ENCODE measurements at places on chromosomes 1 and 21. TPM values are rescaled to one million over a fixed set of nuclear protein-coding genes. Genes with fewer than 3 reads are reported as not detected.

- DNase-seq = no peak
Measured at GRCh38 chr1:87474098-87474497, 145.4 kb downstream of the LMO4 start.

The GJB3 gene
- total RNA-seq = not detected

The KRTAP10-12 gene
- total RNA-seq = not detected

The MRPS21 gene
- total RNA-seq = 28.7 TPM

GRCh38 chr1:178808529-178808928, 62.3 kb downstream of the ANGPTL1 start:
- DNase-seq = no peak

The C1orf87 gene
- not detected for total RNA-seq

DNA sequence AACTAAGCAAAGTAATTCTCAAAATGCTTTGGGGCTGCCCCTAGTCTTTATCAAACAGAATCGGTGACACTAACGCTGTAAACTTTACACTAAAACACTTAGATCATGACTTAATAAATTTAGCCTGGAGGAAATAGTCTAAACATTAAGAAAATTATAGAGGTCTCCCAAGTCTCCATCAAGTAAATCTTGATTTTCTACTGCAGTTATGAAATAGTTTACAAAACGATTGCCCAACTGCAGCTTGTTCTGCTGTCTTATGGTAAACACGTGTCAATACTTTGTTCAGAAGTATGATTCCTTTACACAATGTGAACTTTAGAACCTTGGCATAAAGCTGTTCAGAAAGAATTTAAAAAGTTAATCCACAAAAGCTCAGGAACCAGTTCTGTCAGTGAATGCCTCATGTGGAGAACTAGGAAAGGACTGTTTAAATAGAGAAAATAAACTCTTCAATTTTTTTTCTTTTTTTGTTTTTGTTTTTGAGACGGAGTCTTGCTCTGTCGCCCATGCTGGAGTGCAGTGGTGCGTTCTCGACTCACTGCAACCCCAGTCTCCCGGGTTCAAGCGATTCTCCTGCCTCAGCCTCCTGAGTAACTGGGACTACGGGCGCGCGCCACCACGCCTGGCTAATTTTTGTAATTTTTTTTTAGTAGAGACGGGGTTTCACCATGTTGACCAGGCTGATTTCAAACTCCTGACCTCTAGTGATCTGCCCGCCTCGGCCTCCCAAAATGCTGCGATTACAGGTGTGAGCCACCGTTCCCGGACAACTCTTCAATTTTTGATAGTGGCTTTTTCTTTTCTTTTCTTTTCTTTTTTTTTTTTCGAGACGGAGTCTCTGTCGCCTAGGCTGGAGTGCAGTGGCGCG, 1.6 kb downstream of the DDI2 start:
- peak; percentile 97 for DNase-seq

DNA sequence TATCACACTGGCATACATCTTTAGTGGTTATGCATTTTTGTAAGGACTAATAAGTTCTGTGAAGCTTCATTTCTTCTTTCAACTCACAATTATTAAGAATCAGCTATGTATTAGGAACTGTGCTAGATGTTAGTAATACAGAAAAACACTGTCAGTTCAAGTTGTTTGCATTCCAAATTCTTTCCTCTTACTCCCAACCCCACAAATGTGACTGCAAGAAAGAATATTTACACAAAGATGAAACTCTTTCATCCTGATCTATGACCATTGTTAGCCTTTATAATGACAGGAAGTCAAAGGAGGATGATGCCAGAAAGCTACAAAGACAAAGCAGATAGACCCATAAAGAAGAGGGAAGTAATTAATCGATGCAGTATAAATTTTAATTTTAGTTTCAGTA, 21.0 kb upstream of the GADD45A start:
- DNase-seq = peak; percentile 23

- peak; percentile 32 for DNase-seq
Measured at GRCh38 chr1:50968821-50969610, 1.0 kb upstream of the CDKN2C start.

DNA sequence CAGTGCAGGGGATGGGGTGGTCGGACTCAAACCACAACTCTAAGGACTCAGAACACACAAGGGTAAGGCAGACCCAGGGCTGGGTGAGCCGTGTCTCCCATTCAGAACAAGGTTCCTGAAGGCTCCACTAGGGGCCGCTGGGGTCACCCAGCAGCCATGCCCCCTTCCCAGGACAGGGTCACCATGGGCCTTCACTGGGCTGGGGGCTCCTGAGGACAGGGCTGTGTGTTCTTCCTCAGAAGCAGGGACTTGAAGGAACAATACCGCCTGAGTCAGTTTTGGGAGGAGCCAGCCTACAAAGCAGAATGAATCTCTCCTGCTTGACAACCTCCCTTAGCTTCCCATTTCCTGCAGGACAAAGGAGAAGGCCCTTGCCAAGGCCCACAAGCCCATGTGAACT, 15.4 kb downstream of the RIMS3 start:
- no peak for DNase-seq

The OR10X1 gene
- not detected for total RNA-seq

The VWA5B1 gene
- total RNA-seq = not detected

DNA sequence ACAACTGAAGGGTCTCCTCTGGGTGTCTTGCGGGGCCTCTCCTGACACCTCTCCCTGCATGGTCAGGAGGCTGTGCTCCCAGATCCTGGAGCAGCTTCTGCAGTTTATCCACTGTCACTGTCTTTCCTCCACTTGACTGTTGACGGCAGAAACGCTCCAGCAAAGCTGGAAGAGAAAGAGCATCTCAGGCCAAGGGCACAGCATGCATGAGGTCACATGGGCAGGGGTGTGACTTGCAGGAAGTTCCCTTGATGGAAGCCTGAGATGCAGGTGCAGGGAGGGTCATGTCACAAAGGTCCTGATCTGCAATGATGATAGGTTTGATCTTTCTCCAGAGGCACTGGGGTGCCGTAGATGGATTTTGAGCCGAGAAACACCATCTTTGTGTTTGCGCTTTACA, 23.3 kb downstream of the SLC44A3 start:
- DNase-seq = no peak

- DNase-seq = no peak
Measured at GRCh38 chr1:182304627-182305026, 87.0 kb downstream of the GLUL start.

The NCF2 gene
- not detected for total RNA-seq

DNA sequence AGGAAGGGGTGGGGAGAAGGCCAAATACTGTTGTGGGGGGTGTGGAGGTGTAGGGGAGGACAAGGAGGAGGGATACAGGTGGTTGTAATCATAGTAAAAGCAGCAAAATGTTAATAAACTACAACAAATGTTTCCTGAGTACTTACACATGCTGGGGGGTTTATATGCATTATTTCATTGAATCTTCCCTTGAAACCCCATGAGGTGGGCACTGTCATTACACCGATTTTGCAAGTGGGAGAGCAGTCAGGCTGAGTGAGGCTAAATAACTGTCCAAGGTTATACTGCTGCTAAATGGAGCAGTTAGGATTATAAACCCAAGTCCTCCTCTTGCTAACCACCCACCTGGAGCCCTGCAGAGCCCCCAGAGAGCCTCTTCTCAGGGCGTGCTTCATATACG, 14.4 kb upstream of the GRHL3 start:
- no peak for DNase-seq

DNA sequence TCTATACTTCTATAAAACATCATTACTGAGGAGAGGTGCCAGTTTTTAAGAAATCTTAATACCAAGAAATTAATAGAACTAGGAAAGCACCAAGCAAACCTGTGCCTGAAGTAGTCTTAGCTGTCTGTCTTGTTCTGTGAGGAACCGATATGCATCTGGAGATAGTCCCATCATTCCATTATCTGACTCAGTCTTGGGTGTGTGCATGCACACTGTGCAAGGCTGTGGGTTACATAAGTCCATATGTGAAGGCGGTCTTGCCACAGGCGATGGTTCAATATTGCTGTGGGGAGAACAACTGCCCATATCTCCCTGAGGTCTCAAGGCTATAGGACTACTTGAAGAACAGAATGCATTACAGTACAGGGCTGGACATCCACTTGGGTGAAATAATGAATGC, 33.8 kb downstream of the STIL start:
- DNase-seq = no peak

- peak; percentile 10 for DNase-seq
Measured at GRCh38 chr1:9652379-9653209, 1.1 kb downstream of the PIK3CD start.

GRCh38 chr1:231068762-231069161, 28.7 kb upstream of the FAM89A start:
- DNase-seq = no peak

The TMPRSS15 gene
- not detected for total RNA-seq

DNA sequence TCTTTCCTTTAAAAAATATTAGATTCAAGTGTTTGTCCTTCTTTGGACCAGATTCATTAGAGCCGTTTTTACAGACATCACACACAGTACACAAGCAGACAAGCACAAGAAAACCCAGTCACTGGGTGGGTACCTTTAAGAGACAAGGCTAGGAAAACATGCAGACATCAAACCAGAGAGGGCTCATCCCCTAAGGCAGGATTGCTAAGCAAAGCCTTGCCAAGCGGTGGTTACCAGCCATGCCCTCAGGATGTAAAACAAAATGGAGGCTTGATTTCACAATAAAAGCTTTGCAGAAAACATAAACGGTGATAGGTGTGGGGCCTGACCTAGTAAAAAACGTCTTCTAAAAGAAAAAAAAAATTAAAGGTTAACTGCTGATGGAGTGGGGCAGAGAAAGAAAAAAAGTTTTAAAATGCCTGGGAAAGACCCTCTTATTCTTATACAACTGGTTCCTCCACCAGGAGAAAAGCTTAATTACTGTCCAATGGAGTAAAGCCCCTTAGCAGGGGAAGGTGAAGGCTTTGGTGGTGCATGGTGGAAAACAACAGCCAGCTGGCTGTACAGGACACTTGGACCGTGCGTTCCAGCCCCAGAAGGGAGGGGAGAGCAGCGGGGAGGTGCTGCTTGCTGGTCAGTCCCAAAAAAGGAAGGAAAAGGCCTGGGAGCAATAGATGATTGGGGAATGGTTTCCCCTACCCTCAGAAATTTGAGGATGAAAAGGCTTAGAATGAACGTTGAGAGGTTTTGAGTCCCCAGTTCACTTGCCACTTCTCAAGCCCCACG, 30.4 kb upstream of the FMO1 start:
- DNase-seq = no peak

GRCh38 chr1:186974774-186975181, 146.0 kb downstream of the PLA2G4A start:
- peak; percentile 87 for DNase-seq

DNA sequence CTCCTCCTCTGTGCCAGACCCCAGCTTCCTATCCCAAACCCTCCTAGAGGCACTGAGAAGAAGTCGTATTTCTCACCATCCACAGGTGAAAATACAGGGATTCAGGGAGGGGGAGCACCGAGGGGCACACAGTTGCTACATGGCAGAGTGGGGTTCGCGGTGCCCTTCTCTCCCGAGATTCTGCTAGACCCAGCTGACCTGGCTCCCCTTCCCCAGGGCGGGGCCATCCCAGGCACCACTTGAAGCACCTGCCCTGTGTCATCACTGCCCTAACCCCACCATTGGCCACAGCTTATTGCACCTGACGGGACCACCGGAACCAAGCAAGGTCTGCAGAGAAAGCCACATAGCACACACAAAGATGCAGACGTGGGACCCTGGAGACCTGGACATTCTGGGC, 30.5 kb downstream of the SDC3 start:
- no peak for DNase-seq

DNA sequence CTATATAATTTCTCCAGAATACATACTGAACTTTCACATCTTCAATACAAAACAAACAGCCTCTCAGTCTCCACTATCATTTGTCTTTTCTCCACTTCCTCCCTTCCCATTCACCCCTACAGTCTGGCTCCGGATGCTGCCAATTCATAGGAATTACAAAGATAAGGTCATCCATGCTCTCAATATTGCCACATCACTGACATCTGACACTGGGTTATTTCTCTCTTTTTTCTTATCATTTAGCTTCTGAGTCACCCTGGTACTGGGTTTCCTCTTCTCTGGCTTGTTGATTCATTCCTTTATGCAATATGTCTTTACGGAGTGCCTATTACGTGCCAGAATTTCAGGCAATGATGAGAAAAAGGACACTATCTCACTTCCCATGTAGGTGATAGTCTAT, 3.1 kb upstream of the SH3BP5L start:
- DNase-seq = peak; percentile 94

DNA sequence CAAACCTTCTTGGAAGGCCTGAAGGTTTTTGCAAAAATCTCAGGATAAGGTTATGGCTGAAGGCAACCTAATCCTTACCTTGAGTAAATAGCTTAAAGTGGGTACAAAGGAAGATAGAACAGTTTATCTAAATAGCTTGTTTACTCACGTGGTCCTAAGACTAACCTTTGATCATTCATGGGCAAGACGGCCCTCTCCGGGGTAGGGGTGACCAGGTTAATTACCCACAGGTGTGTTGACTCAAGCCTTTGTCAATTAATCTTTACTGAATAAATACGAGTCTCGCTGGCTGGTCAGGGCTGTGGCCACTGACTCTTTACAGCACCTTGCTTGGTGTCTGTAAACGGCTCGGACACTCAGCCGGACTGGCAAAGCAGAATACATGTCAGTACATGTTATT, 10.8 kb downstream of the AADACL4 start:
- DNase-seq = no peak

- DNase-seq = no peak
Measured at GRCh38 chr1:11914024-11914423, 12.2 kb downstream of the KIAA2013 start.

- no peak for DNase-seq
Measured at GRCh38 chr1:1966071-1966740, 37.4 kb downstream of the CFAP74 start.

DNA sequence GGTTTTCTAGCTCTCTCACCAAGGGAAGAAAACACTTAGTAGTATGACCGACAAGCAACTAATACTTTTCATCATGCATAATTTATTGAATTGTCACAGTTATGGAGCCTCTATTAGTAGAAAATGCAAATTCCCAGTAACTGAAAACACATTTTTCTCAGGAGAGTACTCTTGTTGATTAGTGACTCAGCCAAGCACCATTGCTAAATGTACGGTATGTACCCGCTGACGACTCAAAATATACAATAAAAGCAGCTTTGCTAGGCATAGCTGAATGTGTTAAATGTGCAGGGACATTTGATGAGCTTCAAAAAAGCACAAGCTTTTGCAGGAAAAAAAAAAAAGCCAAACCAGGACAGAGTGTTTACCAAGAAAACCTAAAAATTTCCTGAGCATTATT, 63.9 kb downstream of the WDR64 start:
- peak; percentile 73 for DNase-seq

DNA sequence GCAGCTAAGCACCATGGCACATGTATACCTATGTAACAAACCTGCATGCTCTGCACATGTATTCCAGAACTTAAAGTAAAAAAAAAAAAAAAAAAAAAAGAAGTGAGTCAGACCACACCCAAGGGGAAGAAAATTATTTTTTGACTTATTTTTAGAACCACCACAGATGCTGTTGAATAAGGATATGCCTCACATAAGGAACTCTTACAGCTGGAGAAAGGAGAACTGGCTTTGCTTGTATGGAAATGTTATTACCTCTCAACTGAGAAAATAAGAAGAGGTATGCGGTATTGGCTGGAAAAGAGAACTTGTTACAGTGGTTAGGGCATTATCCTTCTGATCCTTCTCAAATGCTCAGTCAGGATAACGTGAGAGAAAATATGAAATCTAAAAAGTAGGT, 27.5 kb upstream of the FCER1A start:
- no peak for DNase-seq

- DNase-seq = peak; percentile 83
Measured at GRCh38 chr21:8988696-8989095, 1532.7 kb upstream of the TPTE start.
